ENCODE measurements at places on chromosomes 1 and 21.

DNA sequence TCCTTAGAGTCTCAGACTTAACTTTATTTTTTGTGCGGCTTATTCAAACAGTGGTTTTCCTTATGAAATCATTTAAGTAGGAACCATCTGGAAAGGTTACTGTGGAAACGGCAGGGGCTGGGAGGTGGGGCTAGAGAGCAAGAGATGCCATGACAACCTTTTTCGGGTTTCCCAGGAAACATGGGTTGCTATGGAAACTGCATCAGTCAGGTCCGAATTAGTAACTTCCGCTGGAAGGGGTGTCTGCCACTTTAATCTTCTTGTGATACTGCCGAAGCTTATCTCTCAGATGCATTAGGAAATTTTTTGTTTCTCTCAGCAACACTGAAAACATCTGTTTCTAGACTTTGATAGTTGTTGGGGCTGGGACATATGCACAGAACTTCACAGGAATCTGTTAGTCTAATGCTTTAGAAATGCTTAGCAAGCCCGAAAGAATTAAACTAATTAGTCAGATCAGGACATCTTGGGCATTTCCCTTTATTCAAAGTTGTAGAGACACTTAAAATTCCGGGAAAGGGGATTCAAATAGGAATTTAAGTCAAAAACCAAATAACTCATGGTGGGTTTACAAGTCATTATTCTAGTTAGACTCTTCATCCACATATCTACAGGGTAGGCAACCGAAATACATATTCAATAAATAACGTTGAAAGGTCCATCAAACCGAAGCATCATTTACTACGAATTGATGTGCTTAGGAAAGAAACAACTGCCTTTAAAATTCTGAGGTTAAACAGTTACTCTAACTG lies 2.6 kb downstream of the KCNA3 start:
- no peak for DNase-seq

GRCh38 chr1:184533915-184534314 lies 147.1 kb downstream of the C1orf21 start:
- DNase-seq = no peak

GRCh38 chr1:109467301-109467777 lies 993 bp downstream of the SYPL2 start:
- no peak for DNase-seq

DNA sequence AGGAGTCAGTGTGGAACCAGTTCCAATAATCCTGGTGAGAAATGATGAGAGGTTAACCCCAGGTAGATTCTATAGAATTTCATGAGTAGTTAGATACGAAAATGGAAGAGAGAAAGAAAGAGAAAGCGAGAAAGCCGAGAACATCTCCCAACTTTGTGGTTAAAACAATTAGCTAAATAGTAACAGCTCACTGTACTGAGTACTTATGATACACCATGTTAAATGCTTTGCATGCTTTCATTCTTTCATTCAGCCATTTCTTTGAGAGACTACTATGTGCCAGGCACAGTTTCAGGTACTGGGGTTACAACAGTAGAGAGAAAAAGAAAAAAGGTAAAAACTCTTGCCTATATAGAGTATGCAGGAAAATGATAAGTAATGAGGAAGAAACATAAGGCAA lies 109.7 kb upstream of the SYT6 start:
- no peak for DNase-seq

DNA sequence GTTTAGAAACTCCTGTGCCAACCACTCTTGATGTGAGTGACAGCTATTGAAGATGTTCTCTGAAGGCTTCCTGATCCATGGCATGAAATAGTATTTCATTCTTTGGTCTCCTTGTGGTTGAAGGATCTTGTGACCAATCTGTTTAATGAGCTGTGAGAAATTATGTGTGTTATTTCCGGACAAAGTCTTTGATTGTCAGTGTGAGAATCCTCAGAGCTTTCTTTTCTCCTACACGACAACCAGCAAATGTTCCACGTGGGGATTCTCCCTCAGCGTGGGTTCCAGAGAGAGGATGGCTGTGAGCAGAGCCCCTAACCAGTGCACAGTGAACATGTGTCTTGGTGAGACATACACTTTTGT lies 45.0 kb upstream of the HOOK1 start:
- no peak for DNase-seq

GRCh38 chr1:98210064-98210463 lies 289.2 kb upstream of the DPYD start:
- DNase-seq = no peak

DNA sequence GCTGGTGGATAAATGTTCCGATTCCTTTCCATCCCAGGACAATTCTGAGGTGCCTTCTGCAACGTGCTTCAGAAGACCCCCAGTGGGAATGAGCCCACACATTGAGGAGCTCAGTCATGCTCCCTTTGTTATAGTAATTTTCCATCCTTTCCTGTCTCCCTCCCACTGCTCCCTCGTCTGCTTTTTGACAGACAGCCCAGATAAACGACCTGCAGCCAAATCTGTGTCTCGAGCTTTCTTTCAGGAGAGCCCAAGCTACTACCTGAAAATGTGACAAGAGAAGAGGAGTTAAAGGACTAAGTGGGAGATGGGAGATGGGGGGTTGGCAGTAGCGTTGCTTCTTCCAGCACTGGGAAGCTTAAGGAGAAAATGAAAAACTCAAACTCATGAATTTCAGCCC lies 65.9 kb upstream of the LRRN2 start:
- DNase-seq = no peak

DNA sequence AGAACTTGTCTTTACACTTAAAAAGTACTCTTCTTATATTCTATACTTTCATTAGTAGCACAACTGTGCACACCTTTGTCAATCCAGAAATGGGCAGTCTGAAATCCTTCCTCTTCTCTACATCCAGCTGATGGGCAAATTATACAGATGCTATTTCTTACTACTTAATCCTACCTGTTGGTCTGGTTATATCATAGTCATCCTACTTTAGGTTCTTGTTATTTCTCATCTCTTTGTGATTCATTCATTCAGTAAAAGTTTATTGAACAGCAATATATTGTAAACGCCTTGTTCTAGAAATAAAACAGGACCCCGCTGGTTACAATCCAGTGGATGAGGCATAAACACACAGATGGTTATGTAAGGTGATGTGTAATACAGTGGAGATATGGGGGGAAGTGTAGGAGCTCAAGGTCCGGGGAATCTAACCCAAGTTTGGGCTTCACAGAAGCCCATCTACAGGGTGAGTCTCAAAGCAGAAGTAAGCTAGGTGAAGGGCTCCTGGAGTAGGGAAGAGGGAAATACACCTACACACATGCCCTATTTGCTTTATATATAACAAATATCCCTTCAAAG lies 11.8 kb upstream of the FUBP1 start:
- DNase-seq = no peak
